ENCODE measurements at places on chromosomes 11 and 22. TPM values are rescaled to one million over a fixed set of nuclear protein-coding genes. Genes with fewer than 3 reads are reported as not detected.

The KRTAP5-8 gene
- total RNA-seq, result 0.31 TPM

The FOLR2 gene
- total RNA-seq, result 5.8 TPM

The MAPK11 gene
- 21.8 TPM for total RNA-seq

The GDPD4 gene
- not detected for total RNA-seq

The RIMBP3C gene
- 1.6 TPM for total RNA-seq

The PDE3B gene
- total RNA-seq, result 31.4 TPM

The MOGAT2 gene
- total RNA-seq, result not detected

The SPI1 gene
- 0.78 TPM for total RNA-seq

The CST6 gene
- not detected for total RNA-seq

The ELMOD1 gene
- total RNA-seq, result 95.5 TPM

The TMEM121B gene
- total RNA-seq, result 10.0 TPM

The CKAP5 gene
- 186 TPM for total RNA-seq

The CFAP300 gene
- total RNA-seq, result 4.8 TPM

All from occipital lobe (tissue), 3 donors.